ENCODE measurements at places on chromosomes 5 and 9. TPM values are rescaled to one million over a fixed set of nuclear protein-coding genes. Genes with fewer than 3 reads are reported as not detected.

DNA sequence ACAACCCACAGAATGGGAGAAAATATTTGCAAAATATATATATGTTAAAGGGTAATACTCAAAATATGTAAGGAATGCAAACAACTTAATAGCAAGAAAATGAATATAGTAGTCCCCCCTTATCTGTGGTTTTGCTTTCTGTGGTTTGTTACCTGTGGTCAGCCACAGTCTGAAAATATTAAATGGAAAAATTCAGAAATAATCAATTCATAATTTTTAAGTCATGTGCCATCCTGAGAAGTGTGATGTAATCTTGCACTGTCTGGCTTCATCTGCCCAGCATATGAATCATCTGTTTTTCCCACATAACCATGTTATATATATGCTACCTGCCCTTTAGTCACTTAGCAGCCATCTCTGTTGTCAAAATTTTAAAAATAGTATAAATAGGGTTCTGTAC is 11.7 kb downstream of the CER1 start:
- DNase-seq: no peak

Gene FAM169A
- 60.1 TPM for total RNA-seq

- DNase-seq: peak; percentile 63
Measured at GRCh38 chr5:137040641-137041340, 458.3 kb downstream of the SPOCK1 start.

Gene TNFSF8
- 0.18 TPM for total RNA-seq

Gene PLAC8L1
- total RNA-seq: not detected

Gene ARID3C
- 0.45 TPM for total RNA-seq

DNA sequence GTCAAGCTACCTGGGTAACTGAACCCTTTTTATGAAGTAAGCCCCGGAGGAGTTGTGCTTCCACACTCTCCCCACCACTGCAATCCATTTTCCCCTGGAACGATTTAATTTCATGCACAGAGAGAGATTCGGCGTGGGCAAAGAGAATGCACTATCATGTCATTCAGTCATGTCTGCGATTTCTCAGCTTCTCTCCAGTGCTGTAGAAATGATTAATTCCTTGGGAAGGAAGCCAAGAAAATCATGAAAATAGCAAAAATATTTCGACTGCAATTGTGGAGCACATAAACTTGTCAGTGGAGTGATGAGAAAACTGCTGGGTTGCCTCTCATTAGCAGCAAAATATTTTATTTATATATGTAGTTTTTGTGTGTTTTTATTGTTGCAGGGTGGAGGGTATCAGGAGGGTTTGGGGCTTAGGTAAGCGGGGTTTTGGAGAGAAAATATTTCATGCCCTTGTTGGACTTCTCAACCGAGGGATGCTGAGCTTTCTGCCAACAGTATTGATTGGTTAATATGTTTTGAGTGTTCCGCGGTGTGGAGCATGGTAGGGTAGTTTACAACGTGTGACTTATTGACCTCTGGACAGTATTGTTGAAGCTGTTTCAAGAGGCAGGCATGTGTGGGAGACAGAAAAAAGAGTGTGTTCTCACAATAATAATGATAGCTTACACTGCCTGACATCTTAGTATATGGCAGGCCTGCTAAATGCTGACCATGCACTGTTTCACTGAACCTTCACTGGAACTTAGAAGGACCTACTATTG is 69.3 kb downstream of the SGCD start:
- DNase-seq: no peak

Gene SLC36A2
- total RNA-seq: not detected

- no peak for DNase-seq
Measured at GRCh38 chr9:104854613-104855012, 73.3 kb downstream of the ABCA1 start.

DNA sequence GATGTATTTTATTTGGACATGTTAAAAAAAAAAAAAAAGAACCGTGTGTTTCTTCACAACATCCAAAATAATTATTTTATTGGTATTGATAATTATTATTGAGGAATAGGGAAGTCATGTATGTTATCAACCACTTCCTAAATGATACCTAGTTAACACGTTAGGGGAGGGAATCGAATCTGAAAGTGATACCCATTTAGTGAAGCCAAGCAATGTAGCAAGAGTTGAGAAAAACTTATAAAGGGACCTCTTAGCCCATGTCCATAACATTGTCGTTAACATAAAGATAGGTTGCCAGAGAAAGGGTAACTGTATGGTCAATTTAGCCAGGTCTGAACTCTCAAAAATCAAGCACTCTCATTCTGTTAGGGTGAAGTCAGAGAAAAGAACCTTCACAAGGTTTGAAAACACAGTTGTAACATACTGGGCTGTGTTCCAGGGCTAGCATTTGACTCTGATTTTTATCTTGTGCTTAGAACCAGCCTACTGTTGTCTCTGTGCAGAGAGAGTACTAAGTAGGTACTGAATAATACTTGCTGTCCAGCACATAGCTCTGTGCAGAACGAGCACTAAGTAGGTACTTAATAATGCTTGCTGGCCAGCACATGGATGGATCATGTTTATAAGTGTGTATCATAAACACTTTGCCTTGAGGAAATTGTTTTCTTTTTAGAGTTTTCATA is 60.4 kb downstream of the GHR start:
- no peak for DNase-seq

Gene KIF4B
- 0.18 TPM for total RNA-seq

- DNase-seq: peak; percentile 67
Measured at GRCh38 chr5:141488591-141489561, at the start of gene PCDHGC5. PCDHGC5 (plus strand) TSS chr5:141489081; CDS start chr5:141489241, 160 bp downstream.

Gene PCDHGB5
- 30.8 TPM for total RNA-seq

DNA sequence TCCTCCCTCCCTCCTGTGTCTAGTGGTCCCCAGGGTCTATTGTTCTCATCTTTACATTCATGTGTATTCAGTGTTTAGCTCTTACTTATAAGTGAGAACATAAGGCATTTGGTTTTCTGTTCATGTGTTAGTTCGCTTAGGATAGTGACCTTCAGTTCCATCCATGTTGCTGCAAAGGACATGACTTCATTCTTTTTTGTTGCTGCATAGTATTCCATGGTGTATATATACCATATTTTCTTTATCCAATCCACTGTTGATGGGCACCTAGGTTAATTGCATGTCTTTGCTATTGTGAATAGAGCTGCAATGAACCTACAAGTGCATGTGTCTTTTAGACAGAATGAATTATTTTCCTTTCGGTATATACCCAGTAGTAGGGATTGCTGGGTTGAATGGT is 46.8 kb downstream of the FYB1 start:
- DNase-seq: no peak

Gene ESM1
- total RNA-seq: 0.27 TPM

GRCh38 chr9:15306068-15306756 is 804 bp downstream of the TTC39B start:
- peak; percentile 15 for DNase-seq

DNA sequence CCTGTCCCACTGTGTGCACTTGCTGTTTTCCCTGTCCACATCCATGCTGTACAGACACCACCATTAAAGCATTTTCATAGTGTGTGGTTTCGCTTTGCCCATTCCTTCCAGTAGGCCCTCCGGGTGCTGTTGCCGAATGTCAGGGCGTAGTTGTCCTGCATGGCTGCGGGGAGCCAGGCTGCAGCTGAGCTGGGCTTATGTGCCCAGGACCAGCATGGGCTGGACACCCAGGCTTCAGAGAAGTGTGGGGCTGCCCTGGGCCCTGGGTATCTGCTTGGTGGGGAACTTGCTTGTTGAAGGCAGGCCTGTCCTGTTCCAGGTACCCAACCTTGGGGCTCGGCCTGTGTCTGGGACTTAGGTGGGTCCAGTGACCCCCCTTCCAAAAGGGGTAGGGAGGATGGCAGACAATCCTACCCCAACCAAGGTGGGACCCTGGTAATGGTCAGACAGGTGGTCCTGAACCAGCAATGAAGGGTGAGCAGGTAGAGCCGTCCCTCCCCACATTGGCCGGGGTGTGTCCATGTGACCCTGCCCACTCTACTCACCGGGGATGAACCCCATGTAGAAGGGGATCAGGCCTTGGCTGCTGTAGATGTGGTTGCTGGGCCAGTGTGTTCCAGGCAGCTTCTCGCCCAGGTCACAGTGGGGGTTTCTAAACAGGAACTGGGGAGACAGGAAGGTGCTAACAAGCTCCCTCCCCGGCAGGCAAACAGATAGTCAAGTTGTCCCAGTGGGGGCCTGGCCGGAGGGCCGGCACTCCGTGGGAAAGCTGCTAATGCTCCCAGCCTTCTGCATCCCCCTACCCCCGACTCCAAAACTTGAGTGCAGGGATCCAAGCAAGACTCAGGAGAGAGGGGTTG is 2.8 kb downstream of the TUBB4B start:
- DNase-seq: no peak

GRCh38 chr9:109437286-109437685 is 60.8 kb downstream of the PTPN3 start:
- DNase-seq: no peak

Gene OMD
- total RNA-seq: 3.4 TPM

DNA sequence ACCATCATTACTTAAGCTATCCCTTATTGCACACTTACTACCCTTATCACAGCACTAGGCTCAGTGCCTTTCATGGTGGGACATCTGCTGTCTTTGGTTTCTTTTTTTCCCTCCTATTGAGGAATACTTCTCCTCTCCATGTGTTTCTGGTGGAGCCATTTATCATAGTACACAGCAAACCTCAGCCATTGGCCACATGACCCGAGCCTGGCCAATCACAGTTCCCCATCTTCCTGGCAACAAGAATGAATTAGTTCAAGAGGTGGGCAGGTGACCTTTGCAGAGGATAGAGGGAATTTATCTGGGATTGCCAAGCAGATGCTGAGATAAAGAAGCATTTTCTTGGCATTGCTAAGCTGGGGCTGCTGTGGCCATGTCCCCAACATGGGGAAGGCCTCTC is 101.1 kb upstream of the ZNF618 start:
- DNase-seq: no peak

GRCh38 chr9:31733166-31733565 is 651.3 kb upstream of the ACO1 start:
- DNase-seq: no peak

GRCh38 chr9:78682216-78682615 is 385.3 kb downstream of the PSAT1 start:
- DNase-seq: no peak

DNA sequence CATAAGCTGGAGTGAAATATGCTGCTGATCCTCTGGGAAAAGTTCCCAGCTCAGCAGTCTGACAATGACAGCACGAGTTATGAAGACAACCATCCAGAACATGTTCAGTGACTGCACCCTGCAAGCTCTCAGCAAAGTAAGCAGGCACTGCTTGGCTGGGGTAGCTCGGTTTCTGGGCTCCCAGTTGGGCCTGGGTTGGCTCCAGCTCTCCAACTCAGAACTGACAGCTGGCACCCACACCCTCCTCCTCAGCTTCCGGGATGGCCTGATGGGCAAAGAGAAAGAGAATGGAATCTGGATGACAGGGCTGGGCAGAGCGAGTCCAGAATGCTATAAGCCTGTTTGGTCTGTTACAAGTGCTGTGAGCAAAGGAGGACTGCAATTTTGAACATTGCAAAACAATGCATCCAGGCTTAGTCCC is 185.0 kb downstream of the CSNK1G3 start:
- DNase-seq: peak; percentile 87

DNA sequence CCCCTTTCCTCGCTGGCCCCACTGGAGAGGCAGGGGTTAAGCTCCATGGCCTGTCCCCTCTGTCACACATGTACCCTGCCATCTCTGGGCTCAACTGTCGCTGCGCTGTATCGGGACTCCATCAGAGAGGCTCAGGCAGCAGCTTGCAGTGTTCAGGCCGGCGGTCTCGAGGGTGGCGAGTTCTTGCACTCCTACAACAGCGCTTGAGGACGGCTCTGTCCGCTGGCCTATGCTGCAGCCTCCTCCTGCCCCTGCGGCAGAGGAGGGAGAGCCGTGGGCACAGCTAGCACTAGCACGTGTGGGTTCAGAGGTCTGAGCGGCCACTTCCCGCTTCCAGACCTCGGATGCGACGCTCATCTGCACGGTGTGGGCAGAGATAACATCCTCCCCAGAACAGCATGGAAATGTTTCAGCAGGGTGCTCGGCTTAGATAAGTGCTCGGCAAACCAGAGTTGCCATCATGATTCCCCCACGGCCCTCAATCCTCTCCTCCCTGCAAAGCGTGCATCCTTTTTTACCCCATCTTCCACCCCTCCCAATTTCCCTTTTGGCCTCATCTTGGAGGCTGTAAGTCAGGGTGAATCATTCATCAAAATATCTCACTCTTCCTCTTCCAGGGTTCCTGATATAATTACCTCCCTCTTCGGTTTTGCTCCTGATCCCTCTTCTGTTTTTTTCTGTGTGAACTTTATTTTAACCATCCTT is 41.9 kb upstream of the FUBP3 start:
- DNase-seq: no peak

DNA sequence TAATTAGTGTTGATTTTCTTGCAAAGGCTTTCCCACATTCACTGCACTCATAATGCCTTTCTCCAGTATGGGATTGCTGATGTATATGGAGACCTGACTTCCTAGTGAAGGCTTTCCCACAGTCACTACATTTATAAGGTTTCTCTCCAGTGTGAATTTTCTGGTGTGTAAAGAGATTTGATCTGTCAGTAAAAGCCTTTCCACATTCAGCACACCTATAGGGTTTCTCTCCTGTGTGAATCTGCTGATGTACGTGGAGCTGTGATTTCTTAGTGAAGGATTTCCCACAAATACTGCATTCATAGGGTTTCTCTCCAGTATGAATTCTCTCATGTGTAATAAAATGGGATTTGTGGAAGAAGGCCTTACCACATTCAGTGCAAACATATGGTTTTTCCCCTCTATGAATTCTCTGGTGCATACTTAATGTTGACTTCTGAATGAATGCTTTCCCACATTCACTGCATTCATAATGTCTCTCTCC is 31.1 kb downstream of the ZNF484 start:
- no peak for DNase-seq

DNA sequence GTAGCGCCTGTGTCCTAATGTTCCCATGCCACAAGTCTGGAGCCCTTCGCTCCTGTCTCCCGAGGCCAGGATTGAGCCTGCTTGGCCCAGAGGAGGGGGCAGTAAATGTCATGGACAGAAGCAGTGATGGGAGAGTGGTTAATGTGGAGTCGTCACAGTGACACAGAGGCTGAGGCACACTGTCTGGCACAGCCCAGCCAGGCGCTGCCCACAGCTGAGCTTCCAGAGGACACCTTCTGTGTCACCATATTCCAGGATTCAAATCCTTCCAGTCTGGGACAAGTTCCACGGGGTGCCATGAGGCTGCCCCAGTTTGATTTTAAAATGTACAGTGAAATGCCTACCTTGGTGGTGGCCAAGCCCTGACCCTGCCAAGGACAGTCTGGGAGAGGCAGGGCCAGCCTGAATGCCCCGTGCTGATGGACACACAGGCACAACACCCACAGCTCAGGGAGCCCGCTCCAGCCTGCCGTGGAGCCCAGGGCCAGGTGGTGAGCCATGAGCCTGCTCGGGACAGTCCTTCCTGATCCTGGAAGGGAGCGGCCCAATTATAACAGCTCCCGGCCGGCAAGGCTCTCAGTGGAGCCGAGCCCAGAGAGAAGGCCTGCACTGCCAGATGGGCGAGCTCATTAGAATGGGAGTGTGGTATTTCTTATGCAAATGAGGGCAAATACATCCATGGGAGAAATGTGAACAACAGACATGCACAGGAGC is 99.1 kb upstream of the RUFY1 start:
- DNase-seq: peak; percentile 14

- DNase-seq: no peak
Measured at GRCh38 chr9:84436386-84437109, 96.0 kb upstream of the SLC28A3 start.

Gene FAM78A
- 1.7 TPM for total RNA-seq

Gene GGTA1
- total RNA-seq: 1.5 TPM

Gene OR1J2
- total RNA-seq: not detected

All from cerebellum (tissue), 4 donors.